Stimulated activated CD8-positive, alpha-beta memory T cell treated with anti-CD3 and anti-CD28 coated beads, Interleukin-2, amount 100 ng/mL, for 1 hour (primary cell): ENCODE measurements at places on chromosomes 3 and 15.

DNA sequence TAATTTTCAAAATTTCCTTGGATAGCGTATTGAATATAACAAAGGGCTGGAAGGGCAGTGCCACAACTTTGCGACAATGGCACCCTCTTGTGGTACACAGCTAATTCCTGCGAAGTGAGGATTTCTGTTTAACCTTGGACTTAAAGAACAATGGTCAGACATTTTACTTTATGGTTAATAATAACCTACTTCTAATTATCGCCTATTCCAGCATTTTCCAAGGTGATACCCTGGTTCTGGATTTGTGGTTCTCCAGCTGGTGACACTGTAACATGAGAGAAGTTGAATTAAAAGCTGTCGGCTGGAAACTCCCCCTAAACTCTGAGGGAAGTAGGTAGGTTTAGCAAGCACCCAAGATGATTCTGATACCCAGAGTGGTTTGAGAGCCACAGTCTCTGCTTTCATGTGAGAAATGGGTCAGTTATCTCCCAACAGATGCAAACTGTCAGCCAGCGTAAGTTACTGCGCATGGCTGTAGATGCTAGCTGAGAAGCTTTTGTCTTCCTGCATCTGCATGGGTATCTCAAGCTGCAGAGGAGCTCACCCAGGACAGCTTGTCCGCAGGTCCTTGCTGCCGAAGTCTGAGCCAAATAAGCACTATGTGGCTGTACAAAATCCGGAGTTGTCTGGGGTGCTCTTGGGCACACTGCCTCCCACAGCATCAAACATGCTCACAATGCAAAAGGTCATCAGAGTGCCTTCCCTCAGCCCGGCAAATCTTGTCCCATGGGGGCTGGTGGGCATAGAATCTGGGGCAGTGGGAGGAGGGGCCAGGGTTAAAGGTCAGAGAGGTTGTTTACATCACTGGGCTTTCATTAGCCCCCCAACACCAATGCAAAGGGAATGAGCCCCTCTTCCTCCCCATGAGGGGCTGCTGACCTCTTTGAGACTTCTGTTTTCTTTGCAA lies 6.6 kb upstream of the CHSY1 start:
- peak; percentile 24 for DNase-seq

GRCh38 chr3:108736821-108737220 lies 20.4 kb downstream of the RETNLB start:
- no peak for DNase-seq

DNA sequence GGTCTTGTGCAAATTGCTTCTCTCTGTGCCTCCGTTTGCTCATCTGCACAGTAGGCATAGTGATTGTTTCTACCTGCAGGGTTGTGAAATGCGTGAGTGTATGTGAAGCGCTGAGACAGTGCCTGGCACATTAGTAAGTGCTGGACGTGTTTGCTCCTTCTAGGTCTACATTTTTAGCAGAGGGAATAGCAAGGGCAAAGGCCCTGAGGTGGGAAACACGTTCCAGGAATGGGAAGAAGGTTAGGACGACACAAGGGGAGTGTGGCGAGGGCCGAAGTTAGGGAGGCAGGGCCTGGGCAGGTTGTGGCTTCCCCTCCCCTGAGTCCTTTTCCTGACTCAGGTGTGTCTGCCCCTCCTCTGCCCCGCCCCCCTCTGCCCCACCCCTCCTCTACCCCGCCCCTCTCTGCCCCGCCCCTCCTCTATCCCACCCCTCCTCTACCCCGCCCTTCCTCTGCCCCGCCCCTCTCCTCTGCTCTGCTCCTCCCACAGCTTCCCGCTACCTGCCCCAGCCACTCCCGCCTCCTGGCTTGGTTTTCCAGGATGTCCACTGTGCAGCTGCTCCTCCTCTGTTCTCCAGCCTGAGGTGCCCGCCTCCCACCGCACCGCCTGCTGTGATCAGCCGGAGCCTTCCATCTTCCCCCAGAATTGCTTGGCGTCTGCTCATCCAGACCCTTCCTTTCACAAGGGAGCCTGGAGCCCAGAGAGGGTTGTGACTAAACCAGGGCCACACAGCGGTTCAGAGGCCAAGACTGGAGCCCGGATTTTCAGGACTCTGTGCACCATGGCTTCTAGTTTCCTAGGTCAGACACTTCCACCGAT lies 31.1 kb upstream of the SMAD6 start:
- no peak for DNase-seq

DNA sequence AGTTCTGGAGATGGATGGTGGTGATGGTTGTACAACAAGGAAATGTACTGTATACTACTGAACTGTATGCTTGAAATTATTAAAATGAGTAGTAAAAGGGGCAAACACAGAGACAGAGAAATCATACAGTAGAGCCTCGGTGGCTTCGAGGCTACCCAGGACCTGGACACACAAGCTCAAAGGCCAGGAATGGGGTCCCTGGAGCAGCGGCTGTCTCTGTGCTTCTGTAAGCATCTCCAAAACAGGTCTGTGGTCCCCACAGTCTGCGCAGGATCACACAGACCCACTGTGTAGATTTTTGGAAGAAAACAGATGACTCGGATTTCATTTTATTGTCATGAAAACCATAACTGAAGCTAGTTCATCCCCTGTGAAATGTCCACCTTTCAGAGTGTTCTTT lies 39.7 kb downstream of the PGPEP1L start:
- DNase-seq: no peak

GRCh38 chr3:83807511-83807910 lies 1151.3 kb upstream of the CADM2 start:
- no peak for DNase-seq

DNA sequence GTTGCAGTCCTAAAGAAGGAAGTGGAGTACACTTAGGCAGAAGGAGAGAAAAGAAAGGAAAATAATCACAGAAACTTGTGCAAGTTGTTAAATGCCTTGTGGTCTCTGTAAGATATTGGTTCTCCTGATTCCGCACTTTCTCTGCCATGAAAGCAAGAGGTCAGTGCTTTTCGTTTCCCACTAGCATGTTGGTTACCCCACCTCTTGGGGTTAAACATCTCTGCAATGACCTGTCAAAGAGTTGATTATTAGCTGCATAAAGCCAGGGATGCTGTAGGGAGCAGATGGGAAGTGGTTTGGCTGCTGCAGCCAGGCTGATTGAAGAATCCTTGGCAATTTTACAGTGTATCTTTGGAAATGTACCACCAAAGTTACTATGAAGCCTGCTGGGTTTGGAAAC lies 33.3 kb downstream of the ZNF609 start:
- DNase-seq: no peak

GRCh38 chr3:188465311-188465710 lies 311.4 kb downstream of the LPP start:
- no peak for DNase-seq

DNA sequence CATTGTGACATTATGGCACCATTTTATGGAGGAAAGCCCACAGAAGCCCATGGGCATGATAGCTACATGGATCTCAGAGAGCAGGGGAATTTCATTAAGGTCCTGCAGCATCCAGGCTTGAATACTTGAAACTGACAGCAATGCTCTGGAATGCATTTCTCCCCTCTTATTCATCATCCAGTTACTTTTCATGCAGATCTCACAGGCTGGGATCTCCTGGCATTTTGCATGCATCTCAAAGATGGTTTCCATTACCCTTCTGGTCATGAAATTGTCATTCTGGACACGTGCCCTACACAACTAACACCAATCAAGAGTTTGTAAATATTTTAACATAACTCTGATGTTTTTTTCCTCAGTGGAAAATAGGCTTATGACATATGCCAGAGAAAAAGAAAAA lies 32.4 kb downstream of the VGLL3 start:
- no peak for DNase-seq

DNA sequence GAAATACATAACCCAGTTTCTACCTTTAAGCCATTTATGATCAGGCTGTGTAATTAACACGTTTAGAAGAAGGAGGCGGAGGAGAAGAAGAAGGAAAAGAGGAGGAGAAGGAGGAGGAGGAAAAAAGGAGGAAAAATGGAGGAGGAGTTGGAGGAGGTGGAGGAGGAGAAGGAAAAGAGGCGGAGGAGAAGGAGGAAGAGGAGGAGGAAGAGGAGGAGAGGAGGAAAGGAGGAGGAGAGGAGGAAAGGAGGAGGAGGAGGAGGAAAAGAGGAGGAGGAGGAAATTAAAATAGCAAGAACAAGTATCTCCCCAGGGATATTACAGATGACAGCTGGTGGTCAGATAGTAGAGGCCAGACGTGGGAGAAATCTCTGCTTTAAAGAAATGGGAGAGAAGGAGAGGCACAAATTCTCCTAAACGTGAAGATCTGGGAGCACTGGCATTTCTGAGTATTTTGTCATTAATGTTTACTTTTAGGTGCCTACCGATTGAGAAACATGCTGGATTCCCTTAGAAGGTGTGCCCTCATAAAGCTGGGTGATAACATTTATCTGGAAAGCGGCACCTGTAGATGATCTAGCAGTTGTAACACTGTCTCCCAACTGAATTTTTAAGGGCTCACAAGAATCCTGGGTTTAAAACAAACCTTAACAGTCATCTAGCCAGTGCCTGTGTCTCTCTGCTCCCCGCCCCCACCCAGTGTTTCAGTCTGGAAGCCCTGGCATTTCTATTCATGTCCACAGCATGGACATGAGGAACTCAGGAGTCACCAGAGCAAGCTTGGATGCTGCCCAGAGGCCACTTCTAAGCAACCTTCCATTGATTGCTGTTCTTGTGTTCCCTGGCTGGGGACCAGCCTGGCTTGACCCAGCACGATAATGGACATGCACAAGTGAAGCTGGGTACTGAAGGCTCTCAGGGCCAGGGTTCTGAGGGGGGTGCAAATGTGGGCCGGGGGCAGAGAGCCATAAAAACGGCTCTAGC lies 75.2 kb downstream of the CHRNA7 start:
- no peak for DNase-seq

- DNase-seq: no peak
Observed at GRCh38 chr15:66928784-66929183, 136.6 kb upstream of the SMAD3 start.

DNA sequence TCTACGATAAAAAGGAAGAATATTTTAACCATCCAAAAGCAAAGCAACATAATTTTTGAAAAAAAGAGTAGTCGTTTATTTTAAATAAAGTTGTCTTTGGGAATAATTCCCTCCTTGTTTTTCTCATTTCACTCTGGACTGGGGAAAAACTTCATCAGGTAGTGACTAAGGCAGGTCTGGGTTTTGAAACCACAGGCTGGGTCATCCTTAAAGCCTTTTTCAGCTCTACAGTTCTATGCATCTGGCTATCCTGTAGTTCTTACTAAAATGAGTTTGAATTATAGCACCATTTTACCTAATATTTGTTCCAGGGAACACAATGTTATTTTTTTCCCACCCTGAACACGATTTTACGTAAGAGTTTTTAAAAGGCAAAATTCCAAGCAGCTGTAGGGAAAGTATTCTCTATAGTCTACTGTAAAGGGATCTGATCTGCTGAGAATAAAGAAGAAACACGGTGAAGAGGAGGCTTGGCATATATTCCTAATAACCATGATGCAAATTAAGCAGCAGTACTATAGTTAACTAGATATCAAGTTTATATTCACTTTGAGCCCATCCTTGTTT lies 107.7 kb downstream of the OSBPL10 start:
- no peak for DNase-seq

DNA sequence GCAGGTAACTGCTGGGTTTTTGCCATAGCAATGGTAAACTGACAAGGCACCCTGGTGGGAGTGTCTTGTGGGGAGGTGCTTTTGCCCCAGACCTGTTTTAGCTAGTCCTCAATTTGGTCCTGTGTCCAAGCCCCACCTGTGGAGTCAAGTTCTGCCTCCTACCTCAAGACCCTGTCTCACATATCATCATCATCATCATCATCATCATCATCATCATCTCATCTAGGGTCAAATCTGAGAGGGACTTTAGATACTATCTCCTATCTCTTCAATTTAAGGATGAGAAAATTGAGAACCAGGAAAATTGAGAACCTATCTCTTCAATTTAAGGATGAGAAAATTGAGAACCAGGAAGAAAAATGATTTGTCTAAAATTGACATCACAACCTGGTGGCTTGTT lies 9.9 kb downstream of the KNL1 start:
- DNase-seq: no peak

GRCh38 chr3:143160437-143160836 lies 40.9 kb downstream of the CHST2 start:
- no peak for DNase-seq

GRCh38 chr3:169813278-169813677 lies 574 bp upstream of the LRRC34 start:
- no peak for DNase-seq

- DNase-seq: no peak
Observed at GRCh38 chr3:127762077-127762786, 60.1 kb downstream of the MGLL start.

- no peak for DNase-seq
Observed at GRCh38 chr15:81819924-81820635, 225.7 kb downstream of the MEX3B start.

- no peak for DNase-seq
Observed at GRCh38 chr15:38002883-38003477, 68.5 kb downstream of the TMCO5A start.

- no peak for DNase-seq
Observed at GRCh38 chr3:36166477-36166876, 213.8 kb upstream of the STAC start.

GRCh38 chr3:72848703-72849081 lies 447 bp upstream of the SHQ1 start:
- DNase-seq: no peak

- no peak for DNase-seq
Observed at GRCh38 chr15:78276064-78276943, 11.9 kb downstream of the DNAJA4 start.

DNA sequence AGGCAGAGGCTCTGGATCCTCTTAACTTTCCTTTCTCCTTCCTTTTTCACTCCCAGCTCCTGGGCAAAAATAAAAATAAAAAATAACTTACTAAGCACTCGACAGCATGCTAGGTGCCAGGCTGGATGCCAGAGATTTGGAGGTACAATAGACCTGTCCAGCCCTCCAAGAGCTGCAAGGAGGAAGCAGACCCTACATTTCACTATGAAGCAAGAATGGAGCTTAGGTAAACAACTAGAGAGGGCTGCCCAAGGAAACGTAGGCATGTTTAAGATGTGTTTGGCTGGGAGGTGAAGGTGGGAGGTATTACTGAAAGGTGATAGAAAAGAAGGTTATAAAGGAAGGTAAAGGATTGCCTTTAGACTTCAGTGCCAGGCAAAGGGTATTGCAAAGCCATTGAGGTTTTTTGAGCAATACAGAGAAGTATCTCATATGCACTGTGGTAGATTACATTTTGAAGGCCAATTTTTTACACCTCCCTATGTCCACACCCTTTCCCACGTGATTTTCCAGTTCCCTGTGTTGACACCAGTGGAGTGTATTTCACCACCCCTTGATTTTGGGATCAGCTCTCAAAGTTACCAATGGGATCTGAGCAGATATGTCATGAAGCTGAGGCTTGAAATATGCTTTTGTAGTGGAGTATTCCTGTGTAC lies 69.1 kb downstream of the DCLK3 start:
- DNase-seq: no peak

GRCh38 chr15:80755885-80756284 lies 23.3 kb upstream of the CEMIP start:
- DNase-seq: no peak

- DNase-seq: no peak
Observed at GRCh38 chr15:97014001-97014400, 683.5 kb downstream of the NR2F2 start.

GRCh38 chr3:142852009-142852408 lies 36.9 kb downstream of the PCOLCE2 start:
- no peak for DNase-seq

- DNase-seq: no peak
Observed at GRCh38 chr15:51280838-51281237, 57.6 kb downstream of the CYP19A1 start.

- no peak for DNase-seq
Observed at GRCh38 chr3:186189492-186189891, 80.6 kb upstream of the ETV5 start.

- DNase-seq: no peak
Observed at GRCh38 chr3:128079823-128080222, 27.6 kb downstream of the SEC61A1 start.

- DNase-seq: no peak
Observed at GRCh38 chr15:88882785-88883184, 12.6 kb downstream of the HAPLN3 start.
